ENCODE measurements at places on chromosomes 1 and 21.

DNA sequence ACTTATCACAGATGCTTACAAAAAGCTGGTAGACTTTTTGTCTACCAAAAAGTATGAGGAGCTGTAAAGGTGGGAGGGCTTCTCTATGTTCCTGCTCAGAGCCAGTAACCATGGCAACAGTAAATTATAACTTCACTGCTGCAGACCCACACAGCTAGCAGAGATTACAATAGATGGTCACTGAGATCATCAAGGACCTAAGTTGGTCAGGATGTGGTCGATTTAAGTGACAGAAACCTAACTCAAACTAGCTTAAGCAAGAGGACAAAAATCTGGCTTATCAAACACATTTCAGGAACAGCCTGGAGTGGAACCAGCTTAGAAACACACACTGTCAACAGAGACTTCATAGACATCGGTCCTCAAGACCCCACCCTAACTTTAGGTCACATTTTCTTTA, 113.4 kb upstream of the ATP1A1 start:
- DNase-seq: no peak

GRCh38 chr1:25205786-25206185, 26.5 kb downstream of the SYF2 start:
- no peak for DNase-seq

- DNase-seq: no peak
Measured at GRCh38 chr1:29122682-29123052, 1.0 kb downstream of the TMEM200B start.

DNA sequence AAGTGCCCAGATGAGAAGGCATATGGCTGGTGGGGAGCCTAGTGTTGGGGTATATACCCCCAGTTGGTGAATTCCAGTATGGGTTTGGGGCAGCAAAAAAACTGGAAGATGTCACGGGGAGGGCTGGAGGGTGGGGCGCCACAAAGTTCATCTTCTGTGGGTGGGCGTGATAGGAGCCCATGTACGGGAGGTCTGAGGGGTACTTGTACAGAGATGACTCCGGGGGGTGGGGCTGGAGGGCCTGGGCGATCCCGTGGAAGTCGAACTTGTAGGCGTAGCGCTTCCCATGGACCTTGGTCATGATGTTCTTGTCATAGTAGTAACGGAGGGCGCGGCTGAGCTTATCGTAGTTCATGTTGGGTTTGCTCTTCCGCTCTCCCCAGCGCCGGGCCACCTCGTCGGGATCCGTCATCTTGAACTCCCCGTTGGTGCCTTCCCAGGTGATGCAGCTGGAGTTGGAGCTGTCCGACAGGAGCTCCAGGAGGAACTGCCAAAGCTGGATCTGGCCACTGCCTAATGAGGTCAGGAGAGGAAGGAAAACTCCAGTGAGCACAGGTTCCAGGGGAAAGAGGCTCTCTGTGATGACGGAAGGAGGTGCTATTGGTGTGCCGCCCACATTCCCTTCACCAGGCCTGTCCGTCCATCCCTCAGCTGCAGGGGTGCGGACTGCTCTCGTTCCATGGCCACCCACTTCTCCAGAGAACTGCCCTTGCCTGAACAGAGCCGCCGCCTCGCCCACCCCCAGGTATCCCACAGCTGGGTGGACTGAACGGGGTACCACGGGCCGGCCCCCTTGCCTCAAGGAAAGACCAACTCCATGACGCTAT, 114.7 kb downstream of the ERG start:
- DNase-seq: no peak

GRCh38 chr1:16122916-16123315, 33.0 kb downstream of the EPHA2 start:
- no peak for DNase-seq

DNA sequence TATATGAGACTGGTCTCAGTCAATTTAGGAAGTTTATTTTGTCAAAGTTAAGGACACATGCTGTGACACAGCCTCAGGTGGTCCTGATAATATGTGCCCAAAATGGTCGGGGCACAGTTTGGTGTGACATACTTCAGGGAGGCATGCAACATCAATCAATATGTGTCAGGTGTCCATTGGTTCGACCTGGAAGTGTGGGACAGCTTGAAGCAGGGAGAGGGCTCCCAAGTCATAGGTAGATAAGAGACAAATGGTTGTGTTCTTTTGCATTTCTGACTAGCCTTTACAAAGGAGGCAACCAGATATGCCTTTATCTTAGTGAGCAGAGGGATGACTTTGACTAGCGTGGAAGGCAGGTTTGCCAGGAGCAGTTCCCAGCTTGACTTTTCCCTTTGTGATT, 4.5 kb upstream of the ERVH48-1 start:
- DNase-seq: no peak

- peak; percentile 3 for DNase-seq
Measured at GRCh38 chr1:25641931-25642573, 25.5 kb downstream of the MAN1C1 start.

GRCh38 chr1:215547011-215547410, 20.1 kb upstream of the KCTD3 start:
- DNase-seq: no peak

GRCh38 chr1:53332186-53332564, 4.3 kb upstream of the LRP8 start:
- no peak for DNase-seq

DNA sequence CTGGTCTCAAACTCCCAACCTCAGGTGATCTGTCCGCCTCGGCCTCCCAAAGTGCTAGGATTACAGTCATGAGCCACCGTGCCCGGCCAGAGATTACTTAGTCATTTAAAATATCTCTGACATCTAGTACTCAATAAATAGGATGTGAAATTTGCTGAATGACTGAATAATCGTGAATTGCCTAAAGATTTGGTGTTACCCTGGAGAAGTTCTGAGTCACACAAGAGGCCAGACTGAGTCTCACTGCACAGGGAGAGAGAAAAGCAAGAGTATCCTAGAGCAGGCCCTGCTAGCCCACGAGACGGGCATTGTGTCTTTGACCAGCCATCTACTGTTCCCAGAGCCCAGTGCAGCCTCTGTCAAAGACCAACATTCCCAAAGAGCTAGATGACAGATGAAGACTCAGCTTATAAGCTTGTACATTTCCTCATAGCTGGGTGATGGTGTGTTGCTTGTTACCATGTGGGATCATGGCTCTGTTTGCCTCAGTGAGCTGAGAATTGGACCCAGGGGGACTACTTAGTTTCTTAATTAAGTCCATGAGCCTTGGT, 5.6 kb upstream of the EIF4G3 start:
- no peak for DNase-seq

GRCh38 chr1:167186771-167187170, 33.9 kb upstream of the POU2F1 start:
- no peak for DNase-seq

Data from urothelium cell line (cell line).